ENCODE measurements at places on chromosomes 6 and 20.

DNA sequence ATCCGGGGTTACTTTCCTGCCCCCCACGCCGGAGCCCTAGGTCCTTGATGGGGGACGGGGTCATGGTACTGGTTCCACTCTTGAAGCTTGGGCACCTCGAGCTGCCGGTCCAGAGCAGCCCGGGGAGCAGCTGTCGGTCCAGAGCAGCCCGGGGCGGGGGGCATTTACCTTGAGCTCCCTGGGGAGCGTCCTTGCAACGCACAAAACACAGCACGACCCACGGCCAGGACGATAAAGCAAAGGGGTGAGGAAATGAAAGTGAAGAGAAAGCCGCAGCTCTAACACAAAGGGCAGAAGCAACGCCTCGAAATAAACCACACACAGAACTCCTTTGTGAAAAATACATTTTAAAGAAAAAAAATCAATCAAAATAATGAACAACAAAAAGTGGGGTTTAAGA, 39.1 kb downstream of the KCNQ2 start:
- no peak for DNase-seq

DNA sequence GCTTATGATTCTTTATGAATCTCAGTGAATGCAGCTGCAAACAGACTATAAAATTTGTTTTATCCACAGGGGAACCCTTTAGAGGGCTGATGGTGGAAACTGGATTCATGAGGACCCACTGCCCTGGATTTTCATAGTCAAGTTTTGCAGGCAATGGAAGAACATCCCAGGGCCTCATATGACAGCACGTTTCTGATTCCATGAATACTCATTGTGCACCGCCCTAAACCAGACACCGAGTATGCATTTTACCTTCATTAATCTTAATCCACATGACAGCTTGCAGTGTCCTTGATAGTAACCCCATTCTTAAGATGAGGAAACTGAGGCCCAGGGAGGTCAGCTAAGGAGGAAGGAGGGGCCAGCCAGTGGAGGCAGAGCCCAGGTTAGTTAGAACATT, 270.4 kb downstream of the PREX1 start:
- no peak for DNase-seq

GRCh38 chr20:51759769-51760510, 8.2 kb downstream of the ATP9A start:
- DNase-seq: no peak

GRCh38 chr6:129866688-129867087, 5.6 kb upstream of the TMEM244 start:
- no peak for DNase-seq

GRCh38 chr6:39553029-39553428, 172.2 kb downstream of the KIF6 start:
- no peak for DNase-seq
